GM19239 (cell line): ENCODE measurements at places on chromosomes 16 and 17.

- no peak for DNase-seq
Measured at GRCh38 chr17:38353086-38353604, 1.5 kb downstream of the SOCS7 start.

DNA sequence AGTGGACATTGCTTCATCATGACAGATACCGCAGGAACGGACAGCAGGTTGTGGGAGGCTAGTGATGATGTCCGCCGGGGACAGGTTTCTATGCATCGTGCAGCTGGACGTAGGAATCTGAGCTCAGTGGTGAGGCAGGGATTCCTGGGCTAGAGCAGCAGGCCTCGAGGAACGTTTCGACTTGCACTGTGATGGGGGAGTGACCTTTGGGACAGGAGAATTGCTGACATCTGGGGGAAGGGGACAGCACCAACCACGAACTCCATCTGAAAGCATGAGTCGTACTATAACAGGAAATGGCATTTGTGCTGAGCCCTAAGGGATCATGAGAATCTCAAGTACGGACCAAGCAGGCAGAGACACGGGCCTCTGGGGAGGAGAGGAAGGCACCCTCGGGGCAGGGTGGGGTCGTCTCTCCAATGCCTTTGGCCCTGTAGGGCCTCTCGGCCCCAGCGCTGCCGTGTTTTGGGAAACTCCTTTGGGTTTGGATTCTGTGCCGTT, 65.8 kb upstream of the ENDOV start:
- no peak for DNase-seq

GRCh38 chr16:86287664-86288201, 222.6 kb upstream of the FOXF1 start:
- no peak for DNase-seq

DNA sequence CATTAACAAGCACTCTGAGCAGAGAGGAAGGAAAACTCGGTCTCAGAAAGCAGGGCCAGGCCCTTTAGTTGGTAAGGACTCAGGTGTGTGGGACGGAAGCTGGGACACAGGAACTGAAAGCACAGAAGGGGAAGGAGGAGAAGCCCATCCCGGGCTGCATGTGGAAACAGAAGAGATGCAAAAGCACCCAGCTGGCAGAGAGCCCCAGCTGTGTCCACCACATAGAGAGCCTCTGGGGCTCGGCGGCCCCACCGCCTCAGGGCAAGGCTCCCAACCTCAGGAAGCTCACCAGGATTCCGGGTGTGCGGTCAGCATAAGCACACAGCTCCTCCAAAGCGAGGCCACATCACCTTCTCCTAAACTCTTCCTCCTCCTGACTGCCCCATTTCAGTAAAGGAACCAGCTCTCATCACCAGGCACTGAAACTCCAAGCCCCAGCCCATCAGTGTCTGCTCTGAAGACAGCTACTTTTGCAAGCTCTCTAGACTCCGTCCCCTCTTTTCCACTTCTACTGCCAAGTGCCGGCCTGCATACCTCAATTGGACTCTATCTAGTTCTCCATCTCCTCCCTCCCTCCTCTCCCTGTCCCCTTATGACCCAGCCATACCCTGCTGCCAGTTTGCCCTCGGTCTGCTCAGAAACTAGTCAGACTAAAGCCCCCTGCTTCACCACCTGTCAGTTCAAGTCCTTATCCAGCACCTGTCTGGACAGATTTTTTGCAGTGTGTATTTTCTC, 6.0 kb downstream of the ST3GAL2 start:
- DNase-seq = no peak

- no peak for DNase-seq
Measured at GRCh38 chr17:34578016-34578415, 1.4 kb upstream of the TMEM132E start.
